ENCODE measurements at places on chromosomes 16 and 17.

GRCh38 chr16:14668556-14669223 is 25.4 kb downstream of the PLA2G10 start:
- no peak for DNase-seq

DNA sequence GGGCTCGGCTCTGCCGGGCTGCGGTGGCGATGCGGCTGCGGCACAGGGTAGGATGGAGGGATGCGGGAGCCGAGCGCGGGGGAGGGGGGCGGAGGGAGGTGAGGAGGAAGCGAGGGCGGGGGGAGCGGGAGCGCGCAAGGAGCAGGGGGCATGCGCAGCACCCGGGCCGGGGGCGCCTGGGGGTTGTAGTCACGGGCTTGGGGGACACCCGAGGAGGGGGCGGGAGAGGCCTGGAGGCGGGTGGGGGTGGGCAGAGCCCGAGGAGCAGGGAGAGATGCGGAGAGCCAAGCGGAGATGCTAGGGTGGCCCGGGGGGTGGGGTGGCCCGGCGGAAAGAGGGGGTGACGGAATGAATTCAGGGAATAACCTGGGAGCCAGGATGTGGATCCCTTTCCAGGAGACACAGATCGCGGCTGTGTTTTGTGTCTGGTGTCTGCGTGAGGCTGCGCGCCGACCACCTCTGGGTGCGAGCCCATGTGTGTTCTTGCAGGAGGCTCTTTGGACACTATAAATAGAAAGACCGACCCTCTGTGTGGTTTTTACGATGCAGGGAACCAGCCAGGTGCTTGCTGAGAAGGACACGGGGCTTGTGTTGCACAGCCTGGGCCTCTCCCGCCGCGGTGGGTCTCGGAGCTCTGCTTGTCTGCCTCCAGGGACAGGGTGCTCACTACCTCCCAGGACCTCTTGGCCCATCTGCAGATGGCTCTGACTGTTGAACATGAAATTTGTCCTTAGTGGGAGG is at the start of gene STX1B:
STX1B (minus strand) TSS at position 54 of the 741 bp plus-strand sequence. CDS start 242 bp downstream, outside the sequence.
- DNase-seq: peak; percentile 30

GRCh38 chr16:77820340-77820739 is 32.0 kb downstream of the VAT1L start:
- no peak for DNase-seq

- no peak for DNase-seq
Measured at GRCh38 chr17:57294101-57294500, 37.8 kb downstream of the MSI2 start.

DNA sequence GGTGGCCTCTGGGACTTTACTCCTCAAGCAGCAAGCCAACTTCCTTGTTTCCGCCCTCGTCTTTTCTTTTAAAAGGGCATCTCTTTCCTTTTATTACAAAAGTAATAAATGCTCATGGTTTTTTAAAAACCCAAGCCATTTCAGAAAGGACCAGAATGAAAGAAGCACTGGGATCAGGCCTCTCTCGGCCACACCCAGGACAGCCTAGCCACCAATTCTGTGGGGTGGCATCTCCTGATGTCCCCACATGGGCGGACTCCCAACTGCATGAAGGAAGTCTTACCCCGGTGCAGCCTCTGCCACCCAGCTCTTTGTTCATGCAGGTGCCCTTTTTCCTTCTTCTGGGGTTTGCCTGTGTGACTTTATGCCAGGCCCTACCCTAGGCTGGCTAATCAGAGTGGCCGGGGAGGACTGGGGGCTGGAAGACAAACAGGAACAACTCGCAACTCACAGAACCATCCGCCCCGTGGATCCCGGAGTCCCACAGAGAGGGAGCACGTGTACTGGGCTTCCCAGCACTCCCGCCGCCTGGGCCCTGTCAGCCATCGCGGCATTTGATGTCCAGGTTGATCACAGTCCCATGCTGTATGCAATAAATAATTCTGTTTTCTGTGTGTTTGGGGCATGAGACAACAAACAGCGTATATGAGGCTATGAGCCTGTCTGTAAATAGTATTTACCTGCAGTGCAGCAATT is 2.6 kb upstream of the RASD1 start:
- DNase-seq: no peak

DNA sequence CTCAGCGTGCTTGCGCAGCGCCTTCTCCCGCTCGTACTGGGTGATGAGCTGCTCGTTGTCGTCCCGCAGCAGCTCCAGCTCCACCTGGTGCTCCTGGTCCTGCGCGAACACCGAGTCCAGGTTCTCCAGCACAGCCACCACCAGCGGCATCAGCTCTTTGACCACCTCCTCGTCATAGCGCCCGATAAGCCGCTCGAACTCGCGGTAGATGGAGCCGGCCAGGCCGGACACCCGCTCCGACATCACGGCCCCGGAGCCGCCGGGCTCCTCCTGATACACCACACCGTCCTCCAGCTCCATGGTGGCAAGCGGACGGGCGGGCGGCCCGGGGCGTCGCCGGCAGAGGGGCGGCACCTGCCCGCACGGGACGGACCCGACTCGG is 320 bp downstream of the SPAG9 start:
- peak; percentile 3 for DNase-seq

DNA sequence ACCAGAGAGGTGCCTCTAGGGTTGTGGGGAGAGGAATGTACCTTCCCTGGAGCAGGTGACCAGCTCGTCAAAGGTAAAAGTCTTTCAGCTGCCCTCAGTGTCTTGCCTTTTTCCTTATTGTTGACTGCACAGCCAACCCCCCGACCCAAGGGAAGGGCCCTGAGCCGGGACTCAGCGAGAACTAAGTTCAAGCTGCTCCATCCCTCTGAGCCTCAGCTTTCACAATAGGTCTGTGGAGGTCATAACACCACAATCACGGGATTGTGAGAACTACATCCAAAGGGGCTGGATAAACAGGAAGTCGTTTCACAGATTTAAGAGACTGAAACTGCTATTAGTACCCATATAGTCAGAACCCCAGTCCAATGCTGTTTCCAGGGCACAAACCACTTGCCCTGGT is 2.6 kb upstream of the KRT36 start:
- DNase-seq: no peak

- DNase-seq: no peak
Measured at GRCh38 chr16:90081606-90081970, 4.5 kb upstream of the PRDM7 start.

DNA sequence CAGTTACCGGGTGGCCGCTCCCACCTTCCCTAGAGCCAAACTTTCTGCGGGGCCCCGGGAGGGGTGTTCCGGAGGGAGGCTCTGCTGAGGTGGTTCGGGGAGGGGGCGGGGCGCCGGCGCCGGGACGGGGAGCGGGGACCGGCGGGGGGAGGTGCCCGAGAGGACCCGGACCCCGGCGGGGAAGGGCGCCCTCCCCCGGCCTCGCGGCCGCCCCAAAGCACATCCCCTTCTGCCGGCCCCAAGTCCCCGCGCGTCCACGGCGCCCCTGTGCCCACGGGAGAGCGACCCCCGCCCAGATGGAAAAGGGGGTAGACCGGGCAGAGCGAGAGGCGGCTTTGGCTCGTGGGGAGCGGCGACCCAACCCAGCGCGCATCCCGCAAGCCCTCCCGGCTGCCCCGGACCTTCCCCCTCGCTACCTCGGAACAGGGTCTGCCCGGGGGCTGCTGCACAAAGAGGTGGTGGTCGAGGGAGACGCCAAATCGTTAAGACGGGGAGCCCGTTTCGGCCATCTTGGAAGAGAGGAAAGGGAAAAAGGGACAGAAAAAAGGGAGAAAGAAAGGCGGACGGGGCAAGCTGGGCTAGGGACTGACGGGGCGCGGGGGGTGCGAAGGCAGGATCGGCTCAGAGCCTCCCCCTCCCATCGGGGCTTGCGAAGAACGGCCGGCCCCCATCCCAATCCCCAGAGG is 530 bp downstream of the PCGF2 start:
- DNase-seq: no peak

- DNase-seq: no peak
Measured at GRCh38 chr16:47892999-47893398, 262.8 kb downstream of the ABCC12 start.

GRCh38 chr16:50193594-50193993 is 40.5 kb downstream of the TENT4B start:
- DNase-seq: no peak

GRCh38 chr17:520447-521182 is 168.0 kb upstream of the RPH3AL start:
- no peak for DNase-seq

DNA sequence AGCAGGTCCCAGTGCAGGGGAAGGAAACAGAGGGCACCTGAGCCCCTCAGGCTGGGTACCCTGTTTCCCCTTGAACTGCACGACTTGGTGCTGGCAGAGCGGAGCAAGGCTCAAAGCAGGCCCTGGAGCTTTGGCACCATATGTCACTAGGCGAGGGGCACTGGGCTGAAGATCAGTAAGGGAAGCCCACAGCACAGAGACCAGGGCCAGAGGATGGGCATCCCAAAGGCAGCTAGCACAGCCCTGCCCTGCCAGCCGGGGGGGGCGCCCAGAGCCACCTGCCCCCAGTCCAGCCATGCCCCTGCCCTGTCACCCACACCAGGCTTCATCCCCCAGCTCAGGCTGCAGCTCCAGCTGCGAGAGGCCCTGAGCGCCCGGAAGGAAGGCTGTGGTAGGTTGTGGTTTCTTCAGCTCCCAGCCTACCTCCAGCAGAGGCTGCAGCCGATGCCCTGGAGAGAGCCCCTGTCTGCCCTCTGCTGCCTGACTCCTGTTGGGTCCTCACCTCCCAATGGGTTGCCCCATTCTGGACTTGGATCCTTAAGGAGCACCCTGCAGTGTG is 10.9 kb downstream of the NHERF1 start:
- DNase-seq: no peak

- no peak for DNase-seq
Measured at GRCh38 chr17:50923611-50924010, 57.5 kb upstream of the TOB1 start.

- DNase-seq: no peak
Measured at GRCh38 chr16:19184823-19185509, 16.9 kb downstream of the SYT17 start.

DNA sequence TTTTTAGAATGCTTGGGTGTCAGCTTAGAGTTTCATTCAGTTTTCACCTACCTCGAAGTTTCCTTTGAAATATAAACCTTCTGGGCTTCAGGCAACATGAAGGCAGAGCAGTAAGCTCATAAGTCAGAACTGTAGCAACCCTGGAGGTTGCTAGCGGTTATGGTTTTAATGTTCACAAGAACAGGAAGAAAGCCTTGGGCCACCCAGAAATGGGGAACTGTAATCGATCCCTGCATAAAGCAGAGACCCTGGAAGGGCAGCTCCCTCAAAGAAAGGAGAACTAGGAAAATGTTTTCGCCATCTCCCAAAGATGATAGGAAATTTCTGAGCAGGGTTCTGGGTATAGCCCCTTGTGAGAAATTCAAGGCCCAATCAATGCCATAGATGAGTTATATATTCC is 47.8 kb upstream of the RASL10B start:
- DNase-seq: no peak

DNA sequence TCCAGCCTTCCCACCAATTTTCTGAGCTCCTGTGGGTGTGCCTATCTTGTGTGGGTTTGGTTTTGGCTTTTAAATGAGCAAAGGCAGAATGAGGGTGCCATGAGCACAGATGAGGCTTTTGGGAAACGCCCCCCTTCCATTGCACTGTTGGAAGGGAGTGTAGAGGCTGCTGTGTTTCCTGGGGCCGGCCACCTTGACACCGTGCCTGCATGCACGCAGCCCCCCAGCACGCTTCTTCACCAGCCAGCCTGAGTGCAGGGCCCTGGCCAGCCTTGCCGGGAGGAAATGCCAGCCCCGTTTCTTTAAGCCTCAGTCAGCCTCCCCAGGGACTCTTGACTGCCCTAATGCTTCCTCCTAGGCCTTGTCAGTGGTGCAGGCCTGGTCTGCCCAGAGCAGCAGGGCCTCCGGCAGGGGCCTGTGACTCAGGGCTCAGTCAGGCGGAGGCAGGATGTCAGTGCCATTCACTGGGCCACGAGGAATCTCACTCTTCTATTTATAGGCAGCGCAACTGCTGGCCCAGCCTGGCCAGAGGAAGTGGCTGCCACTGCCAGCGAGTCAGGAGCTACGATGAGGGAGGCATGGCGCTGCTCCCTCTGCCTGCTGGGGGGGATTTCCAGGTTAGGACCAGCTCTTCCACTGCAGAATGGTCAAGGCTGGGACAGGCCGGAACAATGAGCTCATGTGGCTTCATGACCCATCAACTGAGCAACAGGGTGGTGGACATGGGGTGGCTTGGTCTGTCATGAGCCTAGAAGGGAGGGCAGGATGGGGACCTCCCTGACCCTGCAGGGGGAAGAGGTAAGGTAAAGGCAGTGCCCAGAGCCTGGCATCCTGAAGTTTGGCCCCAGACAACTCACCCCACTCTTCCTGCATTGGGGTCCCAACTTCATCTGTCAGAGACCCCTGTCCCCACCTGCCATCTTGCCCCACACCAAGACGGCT is 205.2 kb downstream of the RAB11FIP4 start:
- DNase-seq: no peak

DNA sequence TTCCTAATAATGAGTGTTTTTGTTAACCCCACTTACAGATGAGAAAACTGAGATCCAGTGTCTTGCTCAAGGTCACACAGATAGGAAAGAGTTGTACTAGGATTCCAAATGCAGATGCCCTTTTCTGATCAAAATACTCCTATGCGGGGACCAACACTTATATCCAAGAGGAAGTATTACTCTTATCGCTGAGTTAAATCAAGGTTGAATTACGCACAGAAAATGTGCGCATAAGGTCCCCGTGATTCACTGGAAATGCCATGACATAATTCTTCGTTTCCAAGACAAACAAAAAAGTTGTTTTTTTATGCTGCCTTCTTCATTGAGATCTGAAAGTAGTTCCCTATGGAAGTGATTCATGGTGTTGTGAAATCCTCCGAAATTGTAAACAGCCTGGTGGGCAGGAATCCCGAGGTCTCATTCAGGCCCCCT is 463.8 kb upstream of the HSBP1 start:
- no peak for DNase-seq

DNA sequence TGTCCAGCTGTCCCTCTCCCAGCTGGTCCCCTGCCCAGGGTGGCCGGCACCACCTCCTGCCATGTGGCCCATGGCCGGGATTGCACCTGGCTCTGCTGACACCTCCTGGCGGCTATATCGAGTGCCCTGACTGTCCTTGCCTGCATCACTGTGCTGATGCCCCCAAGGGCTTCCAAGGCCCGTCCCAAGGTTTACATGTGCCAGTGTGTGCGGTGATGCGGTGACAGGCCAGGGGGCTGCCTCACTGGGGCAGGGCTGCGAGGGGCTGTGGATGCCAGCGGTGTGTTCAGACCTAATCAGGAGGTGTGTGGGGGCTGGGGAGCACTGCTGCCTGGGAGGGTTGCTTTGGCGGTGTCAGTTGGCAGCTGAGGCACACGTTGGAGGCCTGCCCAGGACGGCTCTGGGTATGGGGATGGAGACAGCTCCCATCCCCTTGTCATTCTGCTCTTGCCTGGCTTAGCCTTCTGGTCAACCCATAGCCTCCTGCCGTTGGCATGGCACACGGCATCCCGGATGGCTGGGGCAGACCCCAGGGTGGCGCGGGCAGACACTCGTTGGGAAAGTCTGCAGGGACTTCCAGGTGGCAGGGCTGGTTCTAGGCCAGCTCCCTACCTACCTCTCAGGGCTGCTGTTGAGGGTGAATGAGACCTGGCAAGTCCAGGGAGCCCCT is 5.5 kb downstream of the MAP2K3 start:
- DNase-seq: no peak

- no peak for DNase-seq
Measured at GRCh38 chr16:3074860-3075522, 9.6 kb downstream of the IL32 start.

GRCh38 chr16:60991886-60992285 is 1044.4 kb downstream of the CDH8 start:
- DNase-seq: no peak

- no peak for DNase-seq
Measured at GRCh38 chr16:48450367-48450766, 65.2 kb upstream of the SIAH1 start.

- DNase-seq: no peak
Measured at GRCh38 chr17:61168506-61168905, 231.1 kb upstream of the TBX2 start.
